Thoracic aorta (tissue), 2 donors: ENCODE measurements at places on chromosomes 3 and 15.

- no peak for DNase-seq
Measured at GRCh38 chr3:64732576-64732975, 44.8 kb upstream of the ADAMTS9 start.

DNA sequence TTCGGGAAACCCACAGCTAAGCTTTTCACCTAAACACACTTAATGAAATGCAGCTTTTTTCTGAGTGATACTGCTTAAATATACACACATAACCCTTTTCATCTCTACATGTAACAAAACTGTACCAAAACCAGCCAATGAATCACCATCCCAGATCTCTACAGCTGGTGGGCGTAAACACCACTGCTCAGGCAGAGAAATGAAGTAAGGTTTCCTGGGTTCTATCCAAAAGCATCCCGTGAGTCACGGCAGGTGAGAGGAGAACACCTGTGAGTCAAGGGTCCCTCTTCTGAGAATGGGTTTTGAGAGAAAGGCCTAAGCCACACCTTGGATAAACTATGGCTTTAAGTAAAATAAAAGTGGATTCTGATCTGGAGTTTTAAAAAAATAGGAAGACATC is 2.6 kb downstream of the CLDN1 start:
- no peak for DNase-seq

DNA sequence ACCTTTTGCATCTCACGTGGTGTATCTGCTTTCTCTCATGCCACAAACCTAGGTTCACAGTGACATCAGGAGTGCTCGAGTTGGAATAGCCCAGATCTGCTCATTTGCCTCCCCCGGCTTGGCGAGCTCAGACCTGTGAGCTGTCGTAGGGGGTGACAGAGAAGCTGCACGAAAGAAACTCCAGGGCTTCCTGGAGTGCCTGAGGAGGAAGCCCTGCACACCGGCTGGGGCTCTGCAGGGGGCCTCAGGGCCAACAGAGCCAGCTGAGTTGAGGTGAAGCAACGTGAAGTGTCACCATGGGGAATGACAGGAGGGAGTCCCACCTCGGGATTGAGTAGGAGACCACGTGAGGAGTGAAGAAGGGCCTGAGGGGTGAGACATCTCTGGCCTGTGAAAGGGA is 62.5 kb downstream of the RPN1 start:
- no peak for DNase-seq

DNA sequence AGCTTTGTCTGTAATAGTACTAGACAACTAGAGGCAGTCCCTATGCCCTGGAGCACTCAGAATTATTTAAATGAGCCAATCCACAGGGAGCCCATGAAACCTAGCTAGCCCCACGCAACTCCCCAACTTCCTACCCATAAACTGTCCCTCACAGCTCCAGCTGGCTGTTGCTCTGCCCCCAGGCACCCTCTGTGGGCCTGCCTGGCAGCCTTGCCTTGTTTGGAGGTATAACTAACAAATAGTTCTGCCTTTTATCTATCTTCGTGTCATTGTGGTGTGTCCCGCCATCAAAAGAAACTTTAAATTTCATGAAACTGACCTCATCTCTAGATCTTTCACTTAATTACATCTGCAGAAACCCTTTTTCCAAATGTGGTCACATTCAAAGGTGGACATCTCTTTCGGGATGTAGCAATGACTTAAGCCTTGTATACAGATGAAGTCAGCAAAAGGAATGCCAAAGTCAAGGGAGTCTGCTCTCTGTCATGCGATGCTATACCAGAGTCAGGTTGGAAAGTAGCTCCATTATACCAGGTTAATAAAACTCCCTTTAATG is 1.8 kb upstream of the RTP3 start:
- no peak for DNase-seq

DNA sequence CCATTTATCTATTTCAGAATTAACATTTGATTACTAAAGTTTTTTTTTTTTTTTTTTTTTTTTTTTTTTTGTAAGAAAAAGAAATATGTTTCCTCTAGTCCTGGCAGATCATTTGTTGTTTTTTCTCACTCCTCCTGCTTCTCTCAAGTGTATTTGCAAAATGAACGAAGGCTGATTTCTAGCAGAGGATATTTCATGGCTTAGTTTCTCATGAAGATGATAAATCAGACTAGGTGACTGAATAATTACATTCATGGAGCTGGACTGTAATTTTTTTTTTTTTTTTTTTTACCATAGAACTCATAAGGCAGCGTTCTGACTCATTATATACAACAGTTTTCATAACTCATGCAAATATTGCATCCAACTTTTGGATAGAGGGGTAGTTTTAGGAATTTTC is 332.5 kb upstream of the SEMA6D start:
- DNase-seq, result no peak

GRCh38 chr3:134749174-134749573 is 45.9 kb upstream of the EPHB1 start:
- no peak for DNase-seq

DNA sequence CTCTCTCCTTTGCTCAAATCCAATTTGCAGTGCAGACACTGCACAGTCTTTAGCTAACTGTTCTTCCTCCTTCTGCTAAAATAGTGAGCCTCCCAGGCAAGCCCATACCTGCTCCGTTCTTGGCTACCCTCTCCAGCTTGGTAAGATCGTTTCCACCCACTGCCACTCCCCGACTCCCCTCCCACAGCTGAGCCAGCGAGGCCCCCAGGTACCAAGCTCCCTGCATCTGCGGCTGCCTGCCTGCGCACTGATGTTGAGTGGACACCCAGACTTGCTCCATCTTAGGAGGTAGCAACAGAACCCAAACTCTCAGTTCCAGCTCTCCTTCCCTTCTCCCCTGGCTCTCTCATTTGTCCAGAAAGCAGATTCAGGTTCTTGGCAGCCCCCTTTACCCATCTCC is 7.9 kb upstream of the TNK2 start:
- DNase-seq, result no peak

DNA sequence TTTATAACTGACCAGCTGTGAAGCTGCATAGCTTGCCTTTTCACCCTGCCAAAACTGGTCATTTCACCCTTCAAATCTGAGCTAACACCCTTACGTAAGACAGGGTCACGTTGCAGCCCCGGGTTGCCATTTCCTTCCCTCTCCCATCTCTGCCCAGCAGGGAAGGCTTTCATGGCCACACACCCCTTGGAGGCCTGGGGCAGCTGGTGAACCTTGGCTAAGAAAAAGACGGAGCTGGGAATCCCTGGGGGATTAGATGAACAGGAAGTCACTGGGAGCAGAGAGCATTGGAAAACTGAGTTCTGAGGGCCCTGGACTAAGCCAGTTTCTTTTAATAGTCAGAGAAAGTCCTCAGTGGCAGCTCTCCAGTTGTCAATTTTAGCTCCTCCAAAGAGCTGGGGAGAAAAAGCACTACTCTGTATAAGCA is 67.8 kb downstream of the TTC23 start:
- no peak for DNase-seq

GRCh38 chr3:32399030-32399620 is 7.5 kb downstream of the CMTM7 start:
- DNase-seq, result no peak

- DNase-seq, result no peak
Measured at GRCh38 chr3:136535906-136536305, 216.3 kb downstream of the STAG1 start.

GRCh38 chr3:78804251-78805037 is 963.4 kb downstream of the ROBO1 start:
- DNase-seq, result no peak

GRCh38 chr3:24272408-24272807 is 222.2 kb downstream of the THRB start:
- no peak for DNase-seq

DNA sequence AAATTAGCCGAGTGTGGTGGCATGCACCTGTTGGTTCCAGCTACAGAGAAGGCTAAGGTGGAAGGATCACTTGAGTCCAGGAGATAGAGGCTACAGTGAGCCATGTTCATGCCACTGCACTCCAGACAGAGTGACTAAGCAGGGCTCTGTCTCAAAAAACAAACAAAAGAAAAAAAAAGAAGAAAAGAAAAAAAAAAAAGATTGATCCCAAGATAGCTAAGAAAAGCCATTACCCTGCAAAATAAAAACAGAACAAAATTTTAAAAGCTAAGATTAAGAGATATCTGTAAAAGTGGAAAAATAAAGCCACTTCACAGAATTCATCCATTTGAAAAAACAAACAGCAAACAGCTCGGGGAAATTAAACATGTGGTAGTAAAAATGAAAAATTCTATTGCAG is 23.8 kb downstream of the LRRC2 start:
- no peak for DNase-seq

DNA sequence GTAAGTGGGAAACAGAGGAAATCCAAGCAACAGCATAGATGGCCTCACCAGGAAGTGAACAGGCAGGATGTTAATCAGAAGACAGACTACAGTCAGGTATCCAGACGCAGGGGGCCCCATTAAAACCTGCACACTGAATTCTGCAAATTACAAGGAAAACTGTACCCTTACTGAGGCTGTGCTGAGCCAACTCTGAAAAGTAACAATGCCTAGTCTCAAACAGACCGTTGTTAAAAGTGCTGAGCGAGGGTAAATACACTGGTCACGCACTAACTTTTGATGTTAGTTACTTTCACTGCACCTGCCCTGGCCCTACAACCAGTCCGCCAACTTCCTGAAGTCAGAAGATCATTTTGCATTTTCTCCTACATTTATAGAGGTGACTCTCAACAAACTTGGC is 1.0 kb downstream of the TAMM41 start:
- DNase-seq, result no peak

DNA sequence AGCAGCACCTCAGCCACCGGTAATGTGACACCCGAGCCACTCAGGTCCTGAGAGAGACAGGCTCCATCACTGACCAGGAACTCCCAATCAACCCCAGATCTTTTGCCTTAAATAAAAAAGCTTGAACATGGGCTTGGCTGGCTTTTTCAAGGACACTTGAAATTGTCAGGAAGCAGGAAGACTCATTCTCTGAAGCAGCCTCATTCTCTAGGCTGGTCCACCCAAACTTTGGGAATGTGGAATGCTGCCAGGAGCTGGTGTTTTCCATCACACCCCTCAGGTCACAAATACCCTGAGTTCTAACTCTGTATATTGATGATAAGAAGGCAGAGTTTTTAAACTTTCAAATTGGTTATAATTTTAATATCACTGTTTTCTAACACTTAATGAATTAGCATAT is 17.0 kb downstream of the CXCR6 start:
- no peak for DNase-seq

GRCh38 chr3:72413228-72413627 is 435.0 kb downstream of the SHQ1 start:
- no peak for DNase-seq

GRCh38 chr3:130687327-130687726 is 59.3 kb downstream of the PIK3R4 start:
- no peak for DNase-seq

DNA sequence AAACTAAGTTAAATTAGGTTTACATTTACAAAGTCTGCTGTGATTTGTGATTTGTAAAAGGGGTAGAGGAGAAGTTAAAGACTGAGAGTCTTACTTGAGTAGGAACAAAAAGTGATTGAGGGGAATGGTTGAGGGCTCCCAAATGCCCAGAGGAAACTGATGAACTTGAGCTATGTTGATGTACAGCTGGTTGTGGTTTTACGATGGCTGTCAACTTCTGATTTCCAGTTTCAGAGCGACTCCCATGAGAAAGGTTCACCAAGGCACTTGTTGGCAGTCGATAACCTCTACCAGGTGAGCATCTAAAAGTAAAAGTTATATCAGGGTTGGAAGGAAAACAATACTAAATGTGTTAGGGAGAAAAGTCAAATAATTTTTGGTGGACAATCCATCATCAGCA is 91.0 kb downstream of the XRN1 start:
- DNase-seq, result no peak

DNA sequence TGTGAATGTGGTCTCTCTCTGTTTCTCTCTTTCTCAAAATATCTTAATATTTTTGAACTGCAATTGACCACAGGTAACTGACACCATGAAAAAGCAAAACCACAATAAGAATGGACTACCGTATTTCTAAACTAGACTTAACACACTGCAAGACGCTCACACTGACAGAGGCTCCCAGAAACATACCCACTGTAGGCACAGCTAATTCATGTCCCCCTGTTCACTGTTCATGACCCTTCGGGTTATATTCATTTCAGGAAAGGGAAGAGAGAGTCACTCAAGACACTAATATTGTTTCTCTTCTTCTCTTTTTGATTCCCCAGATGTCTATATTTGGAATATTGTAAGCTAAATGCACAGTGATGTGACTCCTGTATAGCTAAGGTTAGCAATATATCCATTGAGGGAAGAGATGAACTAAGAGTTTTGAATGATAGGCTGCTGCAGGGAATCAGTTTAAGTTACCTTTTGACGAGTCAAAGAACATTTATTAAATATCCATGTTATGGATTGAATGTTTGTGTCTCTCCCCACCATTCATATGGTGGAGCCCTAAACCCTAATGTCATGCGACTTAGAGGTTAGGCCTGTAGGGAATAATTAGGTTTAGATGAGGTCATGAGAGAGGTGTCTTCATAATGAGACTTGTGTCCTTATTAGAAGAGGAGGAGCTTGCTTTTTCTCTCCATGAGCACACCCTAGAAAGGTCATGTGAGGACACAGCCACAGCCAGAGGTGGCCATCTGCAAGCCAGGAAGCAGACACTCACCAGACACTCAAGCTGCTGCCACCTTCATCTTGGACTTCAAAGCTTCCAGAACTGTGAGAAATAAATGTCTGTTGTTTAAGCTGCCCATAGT is 216.6 kb upstream of the GRM7 start:
- DNase-seq, result no peak

DNA sequence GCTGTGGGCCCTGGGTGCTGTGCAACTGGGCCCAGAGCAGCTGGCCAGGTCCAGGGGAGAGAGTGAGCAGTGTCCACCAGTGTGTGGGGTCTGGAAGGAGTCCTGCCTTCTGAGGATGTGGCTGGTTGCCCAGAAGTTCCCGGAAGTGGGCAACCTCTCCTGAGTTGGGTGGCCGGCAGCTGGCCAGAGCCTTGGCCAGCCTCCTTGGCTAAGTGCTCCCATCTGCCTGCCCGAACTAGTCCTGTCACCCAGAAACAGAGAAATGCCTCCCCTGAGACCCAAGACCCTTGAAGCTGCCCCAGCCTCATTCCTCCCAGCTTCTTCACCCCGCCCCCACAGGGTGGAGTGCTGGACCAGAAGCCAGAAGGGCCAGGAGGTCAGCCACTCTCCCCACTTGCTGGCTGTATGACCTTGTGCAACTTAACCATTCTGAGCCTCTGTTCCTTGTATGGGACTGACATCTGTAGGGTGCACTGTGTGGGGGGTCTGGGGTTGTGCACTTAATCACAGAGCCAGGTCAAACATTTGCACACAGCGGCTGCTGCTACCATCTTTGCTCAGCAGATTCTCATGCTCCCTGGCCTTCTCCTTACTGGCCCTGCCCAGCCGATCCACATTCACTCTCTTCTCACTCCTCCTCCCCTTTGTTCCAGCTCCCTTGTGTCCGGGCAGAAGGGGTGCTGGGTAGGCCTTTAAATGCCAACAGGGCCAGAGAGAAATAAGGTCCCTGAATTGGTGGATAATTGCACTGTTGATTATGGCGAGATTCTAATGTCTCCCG is 7.5 kb upstream of the ALAS1 start:
- no peak for DNase-seq

DNA sequence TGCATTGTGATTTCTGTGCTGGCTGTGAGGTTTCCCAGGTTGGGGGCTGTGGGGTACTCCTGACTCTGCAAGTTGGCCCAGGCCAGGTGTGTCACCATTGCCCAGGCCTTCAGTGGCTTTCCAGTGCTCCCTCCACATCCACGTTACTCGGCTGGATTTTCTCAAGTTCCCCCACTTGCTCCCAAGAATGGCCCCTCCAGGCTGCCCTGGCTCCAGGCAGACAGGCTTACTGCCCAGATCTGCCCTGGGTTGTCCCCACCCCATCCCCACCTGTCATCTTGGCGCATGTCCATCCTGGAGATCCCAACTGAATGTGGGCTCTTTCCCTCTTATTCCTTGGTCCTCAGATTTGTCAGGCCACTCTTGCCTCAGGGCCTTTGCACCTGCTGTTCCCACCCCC is 3.6 kb downstream of the APBA2 start:
- no peak for DNase-seq
